WTC11 (cell line): ENCODE measurements at places on chromosomes 5 and 9.

- no peak for DNase-seq
- no peaks in the 10 kb centered on the region for H3K27me3 ChIP-seq
- H3K4me1 ChIP-seq = peaks cover 16% of the 10 kb centered on the region
- no peak overlapping the region for H3K4me3 ChIP-seq
Observed at GRCh38 chr9:91515074-91515687, 91.5 kb upstream of the NFIL3 start.

DNA sequence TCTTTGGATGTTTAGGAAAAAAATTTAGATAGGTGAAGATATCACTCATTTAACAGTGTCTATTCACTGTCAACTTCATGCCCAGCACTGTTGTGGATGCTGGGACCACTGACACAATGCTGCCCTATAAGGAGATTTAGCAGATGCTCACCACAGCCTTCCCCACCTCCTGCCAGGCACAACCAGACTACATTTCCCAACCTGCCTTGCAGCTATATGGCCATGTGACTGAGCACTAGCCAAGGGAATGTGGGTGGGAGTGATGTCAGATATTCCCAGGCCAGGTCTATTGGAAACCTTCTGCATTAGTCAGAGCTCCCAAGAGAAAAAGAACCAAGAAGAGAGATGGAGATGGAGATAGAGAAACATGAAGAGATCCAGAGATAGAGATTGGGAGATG, 302.6 kb upstream of the TAS2R1 start:
- H3K27ac ChIP-seq = no peak overlapping the region
- H3K4me1 ChIP-seq = peaks cover 6% of the 10 kb centered on the region
- H3K27me3 ChIP-seq = peaks cover 12% of the 10 kb centered on the region
- no peak for DNase-seq
- H3K4me3 ChIP-seq = no peak overlapping the region
- peaks cover 18% of the 10 kb centered on the region for H3K36me3 ChIP-seq

GRCh38 chr5:76209297-76209696, 126.1 kb downstream of the SV2C start:
- no peaks in the 10 kb centered on the region for H3K27me3 ChIP-seq
- DNase-seq = no peak

GRCh38 chr5:219460-219863, 1.3 kb downstream of the SDHA start:
- H3K36me3 ChIP-seq = peaks cover 18% of the 10 kb centered on the region
- no peak for DNase-seq
- peak overlapping the region; percentile 93 for H3K4me3 ChIP-seq
- no peaks in the 10 kb centered on the region for H3K27me3 ChIP-seq

GRCh38 chr5:104539618-104540350, 977.2 kb upstream of the NUDT12 start:
- no peaks in the 10 kb centered on the region for H3K27me3 ChIP-seq
- peaks cover 12% of the 10 kb centered on the region for H3K4me1 ChIP-seq
- no peak overlapping the region for H3K27ac ChIP-seq

DNA sequence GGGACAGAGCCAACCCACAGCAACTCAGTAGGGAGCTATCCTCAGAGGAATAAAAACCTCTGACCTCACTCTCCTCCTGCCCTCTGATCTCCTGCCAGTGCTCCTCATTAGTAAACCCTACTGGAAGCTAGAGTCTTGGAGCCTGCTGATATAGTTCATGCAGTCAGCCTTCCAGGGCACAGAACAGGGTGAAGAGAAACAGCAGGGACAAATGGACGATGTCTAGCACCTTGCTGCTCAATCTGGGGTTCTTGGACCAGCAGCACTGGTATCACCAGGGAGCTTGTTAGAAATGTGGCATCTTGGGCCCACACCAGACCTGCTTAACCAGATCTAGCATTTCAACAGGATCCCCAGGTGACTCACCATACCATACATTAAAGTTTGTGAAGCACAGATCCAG, 5.5 kb upstream of the GALNT12 start:
- H3K27me3 ChIP-seq = peaks cover 25% of the 10 kb centered on the region
- H3K27ac ChIP-seq = no peak overlapping the region
- H3K36me3 ChIP-seq = peaks cover 10% of the 10 kb centered on the region

DNA sequence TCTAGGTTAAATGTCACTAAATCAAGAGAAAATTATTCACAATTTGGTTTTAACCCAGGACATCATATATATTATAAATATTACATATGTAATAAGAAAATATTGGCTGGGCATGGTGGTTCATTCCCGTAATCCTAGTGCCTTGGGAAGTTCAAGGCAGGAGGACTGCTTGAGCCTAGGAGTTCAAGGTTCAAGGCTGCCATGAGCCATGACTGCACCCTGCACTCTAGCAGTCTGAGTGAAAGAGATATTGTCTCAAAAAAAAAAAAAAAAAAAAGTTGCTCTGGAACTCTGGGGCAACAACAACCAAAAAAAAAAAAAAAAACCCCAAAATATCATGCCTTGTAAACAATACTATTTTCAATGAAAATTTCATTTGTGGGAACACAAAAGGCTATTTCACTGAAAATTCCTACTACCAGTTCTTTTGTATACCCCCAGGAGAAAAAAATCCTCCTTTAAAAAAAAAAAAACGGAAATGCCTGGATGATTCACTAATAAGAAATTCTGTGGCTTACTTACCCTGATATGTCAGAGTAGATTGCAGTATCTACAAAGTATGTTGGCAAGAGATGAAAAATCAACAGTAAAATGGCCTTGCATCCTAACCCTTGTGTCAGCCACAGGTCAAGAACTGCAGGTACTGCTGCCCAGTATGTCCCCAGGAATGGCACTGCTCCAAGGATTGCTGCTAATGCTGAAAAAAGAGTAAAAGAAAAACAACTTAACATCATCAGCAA, 22.6 kb upstream of the CTNNAL1 start:
- no peak for DNase-seq
- no peak overlapping the region for H3K4me3 ChIP-seq
- no peaks in the 10 kb centered on the region for H3K4me1 ChIP-seq
- H3K27ac ChIP-seq = no peak overlapping the region
- no peaks in the 10 kb centered on the region for H3K27me3 ChIP-seq
